H1 (cell line): ENCODE measurements at places on chromosomes 7 and 10.

GRCh38 chr7:115015619-115016018 is 93.7 kb downstream of the MDFIC start:
- DNase-seq, result no peak

GRCh38 chr7:138848056-138848980 is 50.3 kb upstream of the ATP6V0A4 start:
- no peak for DNase-seq

DNA sequence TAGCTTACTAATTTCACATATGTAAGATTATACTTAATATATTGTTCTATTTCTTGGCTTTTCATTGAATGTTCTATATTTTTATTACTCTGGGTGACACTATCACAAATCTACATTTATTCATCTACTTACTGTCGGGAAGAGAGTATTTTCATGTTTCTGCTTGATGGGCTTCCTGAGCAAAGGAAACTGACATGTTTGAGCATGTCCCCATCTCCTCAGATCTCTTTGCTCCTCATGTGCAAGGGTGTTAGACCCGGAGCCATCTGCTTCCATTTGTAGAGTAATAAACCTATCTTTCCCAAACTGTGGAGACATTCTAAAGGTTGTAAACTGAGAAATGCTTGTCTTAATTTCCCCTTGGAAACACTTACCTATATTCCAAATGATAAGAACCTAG is 103.5 kb downstream of the LSMEM1 start:
- no peak for DNase-seq

DNA sequence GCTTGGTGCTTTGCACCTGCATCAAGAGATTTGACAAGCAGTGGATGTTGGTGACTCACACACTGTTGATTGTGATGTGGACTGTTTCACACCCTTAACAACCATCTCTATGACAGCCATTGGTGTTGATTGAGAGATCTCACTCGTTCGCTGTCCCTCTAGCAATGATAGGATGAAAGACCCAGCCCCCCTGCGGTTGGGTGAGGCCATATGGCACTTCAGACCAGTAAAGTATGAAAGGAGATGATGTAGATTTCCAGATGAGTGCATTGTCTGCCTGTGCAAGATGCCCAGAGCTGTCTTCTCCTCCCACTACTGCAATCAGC is 138.7 kb upstream of the PRR15 start:
- DNase-seq, result no peak

GRCh38 chr7:112334366-112334765 is 115.9 kb upstream of the IFRD1 start:
- no peak for DNase-seq

DNA sequence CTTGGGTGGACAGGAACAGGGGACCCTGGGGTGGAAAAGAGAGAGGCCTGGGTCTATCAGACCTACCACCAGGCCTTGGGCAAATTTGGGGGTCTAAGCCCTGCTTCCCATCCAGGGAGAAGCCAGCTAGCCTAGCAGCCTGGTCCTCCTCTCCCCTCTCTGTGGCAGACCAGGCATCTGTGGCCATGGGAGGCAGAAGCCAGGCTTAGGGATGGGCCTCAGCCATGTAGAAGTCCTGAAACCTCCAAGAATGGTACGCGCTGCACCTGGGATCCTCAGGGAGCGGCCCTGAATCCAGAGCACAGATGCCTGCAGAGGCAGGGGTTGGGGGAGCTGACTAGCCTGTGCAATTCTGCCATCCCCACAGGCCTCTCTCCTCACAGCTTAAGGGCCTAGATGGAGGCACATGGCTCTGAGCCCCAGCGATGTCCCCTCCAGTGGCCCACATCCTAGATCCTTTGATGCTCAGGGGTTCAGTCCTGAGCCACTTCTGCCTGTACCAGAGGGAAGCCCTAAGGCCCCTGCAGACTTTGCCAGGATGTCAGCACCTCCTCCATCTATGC is 21.2 kb downstream of the GRID1 start:
- DNase-seq, result no peak

- DNase-seq, result no peak
Measured at GRCh38 chr10:70442332-70442988, 979 bp upstream of the NODAL start.

- DNase-seq, result no peak
Measured at GRCh38 chr10:124390471-124391187, 28.1 kb downstream of the OAT start.

GRCh38 chr10:16146993-16147392 is 286.7 kb upstream of the MINDY3 start:
- DNase-seq, result no peak

DNA sequence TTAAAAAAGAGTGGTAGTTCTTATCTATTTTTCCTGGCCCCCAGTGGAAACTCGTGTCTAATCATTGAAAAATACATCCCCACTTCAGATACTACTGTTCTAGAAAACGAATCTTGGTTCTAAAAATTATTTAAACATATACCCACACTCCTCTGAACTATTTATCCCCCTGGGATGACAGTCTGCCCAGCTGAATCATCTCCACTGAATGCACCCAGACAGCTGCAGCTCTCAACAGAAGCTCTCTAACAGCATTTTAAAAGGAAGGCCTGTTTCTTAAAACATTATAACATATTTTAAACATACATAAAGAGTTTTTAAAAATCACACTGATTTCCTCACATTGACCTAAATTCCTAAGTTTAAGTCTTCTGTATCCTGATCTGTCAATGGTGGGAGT is 544.6 kb upstream of the PHF14 start:
- DNase-seq, result no peak

GRCh38 chr10:71229726-71230655 is 17.6 kb downstream of the UNC5B start:
- DNase-seq, result no peak

- no peak for DNase-seq
Measured at GRCh38 chr7:128264477-128264876, 23.4 kb downstream of the LEP start.
